Activated naive CD8-positive, alpha-beta T cell treated with anti-CD3 and anti-CD28 coated beads, Interleukin-2, amount 10 ng/mL, durations not matched to agents 7 days and 5 days (primary cell): ENCODE measurements at places on chromosomes 13 and 19. TPM values are rescaled to one million over a fixed set of nuclear protein-coding genes. Genes with fewer than 3 reads are reported as not detected.

DNA sequence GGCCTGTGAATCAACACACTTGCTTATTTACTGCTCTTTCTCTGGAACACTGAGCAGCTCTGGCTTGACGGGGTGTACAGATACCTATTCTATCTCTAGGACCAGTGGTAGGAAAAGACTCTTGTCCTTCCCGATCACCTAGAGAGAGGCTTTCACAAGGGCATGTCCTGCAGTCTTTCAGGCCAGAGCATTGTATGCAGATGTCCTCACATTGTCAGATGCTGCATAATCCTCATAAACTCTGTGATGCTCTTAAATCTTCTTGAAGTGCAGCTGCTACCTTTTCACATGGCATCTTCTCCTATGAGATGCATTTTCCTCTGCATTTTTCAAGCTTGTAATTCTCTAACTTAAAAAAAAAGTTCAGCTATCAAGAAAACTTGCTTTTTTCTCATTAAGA, 369.4 kb downstream of the OLFM4 start:
- H3K36me3 ChIP-seq = no peaks in the 10 kb centered on the region
- DNase-seq = no peak
- no peaks in the 10 kb centered on the region for H3K27me3 ChIP-seq
- H3K4me3 ChIP-seq = no peak overlapping the region
- no peaks in the 10 kb centered on the region for H3K4me1 ChIP-seq

The CDC34 gene
- total RNA-seq = 49.2 TPM

DNA sequence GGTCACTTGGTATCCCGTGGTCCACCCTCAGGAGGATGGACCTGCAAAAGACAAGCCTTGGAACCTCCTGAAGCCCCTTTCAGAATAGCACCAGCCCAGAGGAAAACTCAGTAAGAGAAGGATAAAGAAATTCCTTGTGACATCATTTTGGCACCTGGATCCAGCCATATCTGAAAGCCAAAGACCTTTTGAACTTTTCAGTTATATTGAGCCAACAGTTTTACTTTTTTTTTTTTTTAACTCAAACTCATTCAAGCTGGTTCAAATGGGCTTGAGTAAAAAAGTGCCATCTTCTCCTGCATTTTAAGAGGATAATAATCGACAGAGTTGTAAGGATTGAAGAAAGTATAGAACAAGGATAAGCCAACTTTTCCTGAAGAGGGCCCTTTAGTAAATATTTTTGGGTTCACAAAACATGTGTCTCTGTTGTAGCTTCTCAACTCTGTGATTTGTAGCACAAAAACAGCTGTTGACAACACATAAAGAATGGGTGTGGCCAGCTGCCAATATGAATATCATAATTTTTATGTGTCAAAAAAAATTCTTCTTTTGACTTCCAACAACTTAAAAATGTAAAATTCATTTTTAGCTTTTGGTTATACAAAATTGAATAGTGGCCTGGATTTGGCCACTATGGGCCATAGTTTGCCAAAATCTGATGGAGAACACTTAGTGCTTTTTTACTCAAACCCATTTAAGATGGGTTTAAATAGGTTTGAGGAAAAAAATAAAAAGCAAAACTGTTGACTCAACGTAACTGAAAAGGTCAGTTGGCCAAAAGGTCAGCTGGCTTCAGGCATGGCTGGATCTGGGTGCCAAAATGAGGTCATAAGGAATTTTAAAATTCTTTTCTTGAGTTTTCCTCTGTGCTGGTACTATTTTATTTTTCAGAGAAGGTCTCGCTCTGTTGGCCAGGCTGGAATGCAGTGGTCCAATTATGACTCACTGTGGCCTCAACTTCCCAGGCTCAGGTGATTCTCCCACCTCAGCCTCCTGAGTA, 50.7 kb downstream of the ACSBG2 start:
- no peak for DNase-seq
- H3K27ac ChIP-seq = no peak overlapping the region
- peaks cover 8% of the 10 kb centered on the region for H3K4me1 ChIP-seq
- peaks cover 12% of the 10 kb centered on the region for H3K27me3 ChIP-seq
- peaks cover 4% of the 10 kb centered on the region for H3K36me3 ChIP-seq
- no peak overlapping the region for H3K4me3 ChIP-seq

- no peak for DNase-seq
- no peak overlapping the region for H3K27ac ChIP-seq
- no peaks in the 10 kb centered on the region for H3K27me3 ChIP-seq
These were observed 27.2 kb downstream of the ADPRHL1 start for GRCh38 chr13:113425941-113426590.
